Eye (tissue), 1 donor: ENCODE measurements at places on chromosomes 12 and 14.

GRCh38 chr12:122382919-122383350, 39.5 kb downstream of the CLIP1 start:
- DNase-seq, result no peak

- peak; percentile 64 for DNase-seq
These were observed 19.8 kb upstream of the TESC start for GRCh38 chr12:117118838-117119591.

DNA sequence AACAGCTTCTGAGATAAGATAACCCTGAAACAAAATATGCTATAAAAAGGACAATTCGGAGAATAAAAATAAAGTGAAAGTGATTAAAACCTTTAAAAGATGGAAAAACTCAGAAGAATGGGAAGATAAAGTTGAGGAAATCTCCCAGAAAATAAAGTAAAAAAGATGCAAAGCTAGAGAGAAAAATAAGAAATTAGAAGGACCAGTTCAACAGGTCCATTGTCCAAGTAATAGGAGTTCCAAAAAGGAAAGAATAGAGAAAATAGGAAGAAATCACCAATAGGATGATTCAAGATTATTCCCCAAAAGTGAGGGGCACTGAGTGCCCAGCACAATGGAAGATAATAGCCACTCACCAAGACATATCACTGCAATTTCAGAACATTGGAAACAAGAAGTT, 4.8 kb upstream of the PRPF40B start:
- DNase-seq, result no peak

GRCh38 chr12:48716168-48716492, 377 bp downstream of the CCNT1 start:
- DNase-seq, result no peak

- no peak for DNase-seq
These were observed 113.6 kb downstream of the SYNE2 start for GRCh38 chr14:63966407-63966806.

- DNase-seq, result no peak
These were observed 97.7 kb downstream of the SETD3 start for GRCh38 chr14:99382781-99383471.
